ENCODE measurements at places on chromosomes 5 and 9. TPM values are rescaled to one million over a fixed set of nuclear protein-coding genes. Genes with fewer than 3 reads are reported as not detected.
A peak's percentile ranks its signal among the peaks of the same experiment; 100 is the strongest.

The PPP3R2 gene
- total RNA-seq = not detected

The LHX6 gene
- total RNA-seq = not detected

The IL17B gene
- not detected for total RNA-seq

- peak overlapping the region; percentile 66 for H3K27ac ChIP-seq
- H3K4me1 ChIP-seq = peaks cover 5% of the 10 kb centered on the region
- peak; percentile 72 for DNase-seq
- peaks cover 29% of the 10 kb centered on the region for H3K27me3 ChIP-seq
- peak overlapping the region; percentile 49 for H3K4me3 ChIP-seq
Observed at GRCh38 chr5:136080483-136081216, 51.9 kb downstream of the TGFBI start.

DNA sequence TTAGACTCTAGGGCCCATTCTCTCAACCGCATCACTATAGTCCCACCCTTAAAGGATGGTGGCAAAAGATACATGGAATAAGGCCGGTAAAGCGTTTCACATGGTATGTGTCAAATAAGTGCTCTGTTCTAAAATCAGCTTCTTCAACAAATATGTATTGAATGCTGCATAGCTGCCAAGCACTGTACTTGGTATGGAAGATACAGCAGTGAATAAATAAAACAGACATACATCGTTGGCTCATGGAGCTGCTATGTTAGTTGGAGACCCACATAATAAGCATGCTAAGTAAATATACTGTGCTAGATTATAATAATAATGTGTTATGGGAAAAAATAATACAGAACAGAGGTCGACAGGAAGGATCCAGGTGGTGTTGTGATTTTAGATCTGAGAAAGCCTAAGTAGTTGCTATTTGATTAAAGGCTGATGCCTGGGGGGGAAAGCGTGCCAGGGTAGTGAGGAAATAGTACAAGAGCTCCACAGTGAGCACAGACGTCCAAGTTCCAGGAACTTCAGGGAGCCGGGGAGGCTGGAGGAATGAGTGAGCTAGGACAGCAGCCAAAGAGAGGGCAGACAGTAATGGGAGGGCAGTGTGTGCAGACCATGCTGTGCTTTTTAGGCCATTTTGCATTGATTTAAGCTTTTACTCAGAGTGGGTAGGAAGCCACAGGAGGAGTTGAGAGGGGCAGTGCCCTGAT lies 93.7 kb downstream of the JAKMIP2 start:
- no peak for DNase-seq
- no peaks in the 10 kb centered on the region for H3K27me3 ChIP-seq
- H3K36me3 ChIP-seq = no peaks in the 10 kb centered on the region
- H3K27ac ChIP-seq = no peak overlapping the region
- H3K4me3 ChIP-seq = no peak overlapping the region

DNA sequence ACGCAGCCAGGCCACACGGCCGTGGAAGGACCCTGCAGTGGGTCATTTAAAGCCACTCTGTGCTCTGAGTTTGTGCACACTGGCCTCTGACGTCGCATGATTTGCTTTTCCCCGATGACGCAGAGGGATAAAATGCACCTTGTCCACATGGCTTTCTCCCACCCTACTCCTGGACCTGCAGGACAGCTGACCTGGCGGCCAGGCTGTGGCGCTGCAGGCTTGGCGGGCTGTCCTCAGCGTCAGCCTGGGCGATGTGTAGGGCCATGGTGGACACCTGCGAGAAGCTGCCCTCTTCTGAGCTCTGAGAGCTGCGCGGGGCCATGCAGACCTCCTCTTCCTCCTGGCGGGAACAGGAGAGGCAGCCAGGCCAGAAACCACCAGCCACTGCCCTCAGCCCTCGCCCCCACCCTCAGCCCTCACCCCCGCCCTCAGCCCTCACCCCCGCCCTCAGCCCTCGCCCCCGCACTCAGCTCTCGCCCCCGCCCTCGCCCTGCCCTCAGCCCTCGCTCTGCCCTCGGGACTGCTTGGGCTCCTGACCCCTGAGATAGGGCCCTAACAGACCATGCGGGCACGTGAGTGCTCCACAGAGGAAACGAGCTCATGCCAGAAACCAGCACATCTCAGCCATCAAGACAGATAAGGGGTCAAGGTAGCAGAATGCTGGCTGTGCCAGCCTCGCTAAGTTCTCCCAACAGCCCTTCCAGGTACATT lies 20.0 kb upstream of the SCGB3A1 start:
- H3K27ac ChIP-seq = no peak overlapping the region
- DNase-seq = no peak
